Thoracic aorta endothelial cell (primary cell): ENCODE measurements at places on chromosomes 7 and 10. TPM values are rescaled to one million over a fixed set of nuclear protein-coding genes. Genes with fewer than 3 reads are reported as not detected.

The SRGN gene
- 1,513 and 1,576 TPM in 2 replicates for total RNA-seq

The RASSF4 gene
- 3.7 and 5.6 TPM in 2 replicates for total RNA-seq

The AS3MT gene
- total RNA-seq = 1.1 and 1.8 TPM in 2 replicates

The COL28A1 gene
- total RNA-seq = not detected in 2 replicates

The MTG1 gene
- 40.7 and 45.3 TPM in 2 replicates for total RNA-seq

The NPC1L1 gene
- total RNA-seq = not detected in 2 replicates

The FAM171A1 gene
- total RNA-seq = 43.8 and 51.4 TPM in 2 replicates

The PRKAR2B gene
- total RNA-seq = 122 and 148 TPM in 2 replicates

The MOGAT3 gene
- total RNA-seq = not detected in 2 replicates

The EGR2 gene
- total RNA-seq = 0.13 and 0.22 TPM in 2 replicates

The DOCK4 gene
- 313 and 365 TPM in 2 replicates for total RNA-seq

The ADIRF gene
- 8.4 and 15.3 TPM in 2 replicates for total RNA-seq

The CLRN3 gene
- not detected in 2 replicates for total RNA-seq

The CCDC3 gene
- 1.7 and 1.8 TPM in 2 replicates for total RNA-seq

The PON1 gene
- not detected in 2 replicates for total RNA-seq

The LHFPL3 gene
- not detected in 2 replicates for total RNA-seq

The GSTO2 gene
- total RNA-seq = 0.53 and 0.65 TPM in 2 replicates

The PARD3 gene
- total RNA-seq = 56.2 and 63.4 TPM in 2 replicates

The ASB10 gene
- not detected in 2 replicates for total RNA-seq

The PIK3AP1 gene
- 0.40 and 0.65 TPM in 2 replicates for total RNA-seq

The ZNF853 gene
- 0.13 and 0.14 TPM in 2 replicates for total RNA-seq

The SPDYE6 gene
- not detected in 2 replicates for total RNA-seq

The NPY4R2 gene
- total RNA-seq = not detected in 2 replicates

The SCRN1 gene
- 46.1 and 107 TPM in 2 replicates for total RNA-seq

The SORBS1 gene
- total RNA-seq = 0.93 and 2.3 TPM in 2 replicates

The CALY gene
- not detected in 2 replicates for total RNA-seq

The SPDYE2 gene
- not detected in 2 replicates for total RNA-seq

The ACBD7 gene
- total RNA-seq = 1.7 and 3.3 TPM in 2 replicates

The FAM131B gene
- 0.93 TPM in 2 replicates for total RNA-seq

The ASL gene
- total RNA-seq = 43.9 and 50.7 TPM in 2 replicates

The GRM3 gene
- total RNA-seq = not detected in 2 replicates

The FAM13C gene
- 0.13 and 0.93 TPM in 2 replicates for total RNA-seq

The MBL2 gene
- not detected in 2 replicates for total RNA-seq

The AGBL3 gene
- total RNA-seq = 2.0 and 2.9 TPM in 2 replicates

The PROSER2 gene
- total RNA-seq = 9.0 and 10.2 TPM in 2 replicates

The PNLIP gene
- not detected in 2 replicates for total RNA-seq

The RADIL gene
- total RNA-seq = 0.80 and 2.0 TPM in 2 replicates

The LRRN3 gene
- not detected in 2 replicates for total RNA-seq

The OR2AE1 gene
- total RNA-seq = 0.22 and 0.53 TPM in 2 replicates

The CPEB3 gene
- 2.0 TPM in 2 replicates for total RNA-seq

The TUBAL3 gene
- 0.57 and 0.66 TPM in 2 replicates for total RNA-seq

The HTR7 gene
- total RNA-seq = 0.07 and 0.13 TPM in 2 replicates

The PTPRN2 gene
- total RNA-seq = 0.66 and 1.3 TPM in 2 replicates

The ASIC3 gene
- total RNA-seq = 0.07 TPM in 1 of 2 replicates, not detected in the other

The GHRHR gene
- 0.14 TPM in 1 of 2 replicates, not detected in the other for total RNA-seq

The DLX6 gene
- total RNA-seq = not detected in 2 replicates

The ENO4 gene
- 0.07 and 0.13 TPM in 2 replicates for total RNA-seq

The TMEM243 gene
- 38.8 and 46.1 TPM in 2 replicates for total RNA-seq
